ENCODE measurements at places on chromosomes 6 and 20. TPM values are rescaled to one million over a fixed set of nuclear protein-coding genes. Genes with fewer than 3 reads are reported as not detected.
A peak's percentile ranks its signal among the peaks of the same experiment; 100 is the strongest.

Gene COX4I2
- not detected for total RNA-seq

DNA sequence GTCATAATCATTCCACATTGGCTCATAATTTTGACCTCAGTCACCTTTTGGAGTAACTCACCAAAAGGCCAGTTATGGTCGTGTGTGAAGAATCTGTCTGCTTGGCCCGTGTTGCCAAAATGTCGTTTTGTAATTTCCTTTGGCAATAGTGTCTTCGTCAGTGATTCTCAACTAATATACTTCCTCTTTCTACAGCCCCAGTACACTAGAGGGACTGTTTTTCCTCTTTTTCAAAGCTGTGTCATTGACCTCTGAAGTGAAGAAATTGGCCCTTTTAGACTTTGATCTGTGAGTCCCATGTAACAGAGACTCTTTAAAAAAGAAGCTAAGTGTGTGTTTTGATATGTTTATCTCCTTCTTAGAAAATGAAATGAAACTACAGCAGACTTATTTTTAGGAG lies 5.2 kb downstream of the FOXO3 start:
- peak overlapping the region; percentile 18 for H3K4me3 ChIP-seq
- peak overlapping the region; percentile 73 for H3K27ac ChIP-seq
- peaks cover 61% of the 10 kb centered on the region for H3K4me1 ChIP-seq

DNA sequence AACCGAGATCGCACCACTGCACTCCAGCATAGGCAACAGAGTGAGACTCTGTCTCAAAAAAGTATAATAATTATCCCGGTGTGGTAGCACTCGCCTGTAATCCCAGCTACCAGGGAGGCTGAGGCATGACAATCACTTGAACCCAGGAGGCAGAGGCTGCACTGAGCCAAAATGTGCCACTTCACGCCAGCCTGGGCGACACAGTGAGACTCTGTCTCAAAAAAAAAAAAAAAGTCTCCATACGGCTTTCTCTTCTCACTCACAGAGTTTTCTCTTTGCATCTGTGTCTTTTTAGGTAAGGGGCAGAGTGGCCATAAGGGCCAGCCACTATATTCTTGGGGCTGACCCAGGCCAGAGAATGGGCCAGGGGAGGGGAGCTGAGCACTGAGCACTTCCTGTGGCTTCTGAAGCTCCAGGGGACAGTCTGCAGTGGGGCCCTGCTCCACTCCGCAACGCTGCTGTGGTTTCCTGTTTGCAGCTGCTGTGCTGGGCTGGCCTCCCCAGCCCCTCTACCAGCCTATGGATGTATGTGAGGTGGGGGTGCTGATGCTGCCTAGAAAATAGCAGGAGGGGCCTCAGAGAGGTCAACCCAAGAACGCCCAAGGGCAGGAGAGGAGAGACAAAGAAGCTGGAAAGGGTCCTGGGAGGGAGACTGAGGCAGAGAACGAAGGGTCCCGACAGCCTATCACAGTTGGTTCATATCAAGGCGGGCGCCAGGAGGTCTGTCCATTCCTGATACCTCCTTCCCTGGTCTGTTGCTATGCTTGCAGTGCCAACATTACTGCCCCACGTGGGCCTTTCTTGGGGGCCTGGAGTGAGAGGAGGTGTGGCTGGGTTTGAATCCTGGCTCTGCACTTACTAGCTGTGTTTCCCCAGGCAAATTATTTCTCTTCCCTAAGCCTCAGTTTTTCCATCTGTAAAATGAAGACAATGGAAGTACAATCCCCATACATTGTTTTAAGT lies 16.0 kb downstream of the SLA2 start:
- H3K4me1 ChIP-seq: peaks cover 44% of the 10 kb centered on the region
- H3K27me3 ChIP-seq: no peaks in the 10 kb centered on the region
- peak overlapping the region; percentile 94 for H3K27ac ChIP-seq
- H3K4me3 ChIP-seq: peak overlapping the region; percentile 58
- H3K36me3 ChIP-seq: peaks cover 67% of the 10 kb centered on the region

DNA sequence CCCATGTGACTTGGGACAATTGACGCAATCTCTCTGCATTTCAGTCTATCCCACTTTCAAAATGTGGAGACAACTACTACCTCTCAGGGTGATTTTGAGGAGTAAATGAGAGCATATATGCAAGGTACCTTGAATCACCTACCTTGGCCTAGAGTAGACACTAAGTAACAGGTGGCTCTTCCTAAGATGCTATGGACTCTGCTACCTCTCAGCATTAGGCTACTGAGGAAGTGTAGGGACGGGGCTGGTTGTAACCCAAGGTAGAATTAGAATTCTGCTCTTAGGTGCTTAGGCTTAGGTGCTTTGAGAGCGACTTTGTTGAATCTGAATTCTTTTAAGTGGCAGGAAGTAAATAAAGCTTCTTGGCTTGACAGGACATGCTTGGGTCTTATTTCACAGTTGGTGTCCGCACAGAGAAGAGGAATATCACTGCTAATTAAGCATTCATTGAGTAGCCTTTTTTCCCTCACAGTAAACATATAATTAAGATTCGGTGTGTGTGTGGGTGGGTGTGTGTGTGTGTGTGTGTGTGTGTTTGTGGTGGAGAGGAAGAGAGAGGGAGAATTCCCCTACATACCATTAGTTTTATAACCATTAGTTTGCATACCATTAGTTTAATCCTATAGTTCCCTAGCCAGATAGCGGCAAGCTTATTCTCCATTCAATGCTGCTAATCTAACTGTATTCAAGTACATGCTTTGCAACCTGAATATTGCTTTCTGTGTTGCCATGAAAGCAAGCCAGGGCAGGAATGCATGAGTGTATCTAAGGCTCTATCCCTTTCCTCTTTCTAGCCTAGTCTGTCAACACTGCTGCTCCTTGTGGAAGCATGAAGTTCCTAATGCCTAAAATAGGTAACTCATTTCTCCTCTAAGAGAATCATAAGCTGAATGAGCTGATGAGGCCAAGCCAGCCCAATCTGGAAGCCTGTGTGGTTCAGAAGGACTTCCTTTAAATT lies 112.5 kb downstream of the IPCEF1 start:
- H3K4me3 ChIP-seq: peak overlapping the region; percentile 57
- peaks cover 80% of the 10 kb centered on the region for H3K4me1 ChIP-seq
- H3K27me3 ChIP-seq: no peaks in the 10 kb centered on the region

DNA sequence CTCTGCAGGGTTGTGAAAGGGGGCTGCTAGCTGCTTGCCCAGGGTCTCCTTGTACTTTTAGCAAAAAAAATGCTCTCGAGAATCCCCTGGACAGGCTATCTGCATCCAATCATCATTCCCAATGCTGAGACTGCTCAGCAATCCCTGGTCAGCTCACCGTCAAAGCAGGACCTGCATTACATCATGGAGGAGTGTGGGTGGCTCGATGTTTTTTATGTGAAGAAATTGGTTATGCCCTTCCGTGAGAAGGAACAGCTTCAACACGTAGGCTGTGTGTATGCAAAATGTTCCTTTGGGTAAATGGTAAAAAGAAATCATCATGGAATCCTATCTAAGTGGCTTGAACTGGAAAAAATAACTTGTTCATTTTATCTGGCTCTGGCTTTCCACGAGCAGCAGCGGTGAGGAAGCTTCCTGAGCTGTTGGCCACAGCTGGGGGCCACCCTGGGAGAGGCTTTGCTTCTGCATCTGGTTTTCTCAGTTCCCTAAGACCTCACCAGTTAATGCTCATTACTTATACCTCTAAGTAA lies 111.4 kb downstream of the FYN start:
- H3K4me3 ChIP-seq: peak overlapping the region; percentile 9
- DNase-seq: no peak
- H3K27ac ChIP-seq: peak overlapping the region; percentile 95
- peaks cover 45% of the 10 kb centered on the region for H3K36me3 ChIP-seq
- no peaks in the 10 kb centered on the region for H3K27me3 ChIP-seq
- H3K4me1 ChIP-seq: peaks cover 98% of the 10 kb centered on the region

- no peaks in the 10 kb centered on the region for H3K36me3 ChIP-seq
- no peaks in the 10 kb centered on the region for H3K27me3 ChIP-seq
- DNase-seq: no peak
- H3K4me3 ChIP-seq: no peak overlapping the region
- no peak overlapping the region for H3K27ac ChIP-seq
- peaks cover 28% of the 10 kb centered on the region for H3K4me1 ChIP-seq
Measured at GRCh38 chr20:50260479-50261221, 70.0 kb downstream of the CEBPB start.

DNA sequence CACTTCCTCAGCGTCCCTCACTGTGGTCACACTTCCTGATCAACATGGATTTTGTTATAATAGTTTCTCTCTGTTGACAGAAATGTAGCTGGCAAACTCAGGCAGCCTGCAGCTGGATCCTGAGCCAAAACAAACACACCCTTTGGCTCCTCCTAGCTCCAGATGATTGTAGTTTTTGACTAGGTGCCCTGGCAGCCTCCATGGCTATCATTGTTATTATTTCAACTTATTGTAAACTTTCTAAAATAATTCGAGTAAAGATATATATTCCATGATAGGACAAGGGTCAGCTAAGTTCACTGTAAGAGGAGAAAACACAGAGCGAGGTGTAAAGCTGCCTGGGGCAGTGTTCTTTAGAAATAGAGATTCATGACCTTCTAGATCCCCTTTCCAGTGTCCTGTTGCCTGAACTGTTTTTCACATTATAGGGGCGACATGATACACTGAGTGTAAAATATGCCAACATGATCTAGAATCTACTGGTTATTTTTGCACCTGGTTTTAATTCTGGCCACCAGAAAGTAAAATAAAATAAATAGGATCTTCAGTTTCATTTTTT lies 98.2 kb upstream of the HDGFL1 start:
- H3K27ac ChIP-seq: no peak overlapping the region
- no peak overlapping the region for H3K4me3 ChIP-seq
- no peaks in the 10 kb centered on the region for H3K27me3 ChIP-seq
- H3K36me3 ChIP-seq: no peaks in the 10 kb centered on the region
- no peaks in the 10 kb centered on the region for H3K4me1 ChIP-seq
- no peak for DNase-seq

All from activated CD4-positive, alpha-beta memory T cell treated with anti-CD3 and anti-CD28 coated beads, Interleukin-2, amount 10 ng/mL, durations not matched to agents 7 days and 5 days (primary cell).